ENCODE measurements at places on chromosomes 2 and 18.

DNA sequence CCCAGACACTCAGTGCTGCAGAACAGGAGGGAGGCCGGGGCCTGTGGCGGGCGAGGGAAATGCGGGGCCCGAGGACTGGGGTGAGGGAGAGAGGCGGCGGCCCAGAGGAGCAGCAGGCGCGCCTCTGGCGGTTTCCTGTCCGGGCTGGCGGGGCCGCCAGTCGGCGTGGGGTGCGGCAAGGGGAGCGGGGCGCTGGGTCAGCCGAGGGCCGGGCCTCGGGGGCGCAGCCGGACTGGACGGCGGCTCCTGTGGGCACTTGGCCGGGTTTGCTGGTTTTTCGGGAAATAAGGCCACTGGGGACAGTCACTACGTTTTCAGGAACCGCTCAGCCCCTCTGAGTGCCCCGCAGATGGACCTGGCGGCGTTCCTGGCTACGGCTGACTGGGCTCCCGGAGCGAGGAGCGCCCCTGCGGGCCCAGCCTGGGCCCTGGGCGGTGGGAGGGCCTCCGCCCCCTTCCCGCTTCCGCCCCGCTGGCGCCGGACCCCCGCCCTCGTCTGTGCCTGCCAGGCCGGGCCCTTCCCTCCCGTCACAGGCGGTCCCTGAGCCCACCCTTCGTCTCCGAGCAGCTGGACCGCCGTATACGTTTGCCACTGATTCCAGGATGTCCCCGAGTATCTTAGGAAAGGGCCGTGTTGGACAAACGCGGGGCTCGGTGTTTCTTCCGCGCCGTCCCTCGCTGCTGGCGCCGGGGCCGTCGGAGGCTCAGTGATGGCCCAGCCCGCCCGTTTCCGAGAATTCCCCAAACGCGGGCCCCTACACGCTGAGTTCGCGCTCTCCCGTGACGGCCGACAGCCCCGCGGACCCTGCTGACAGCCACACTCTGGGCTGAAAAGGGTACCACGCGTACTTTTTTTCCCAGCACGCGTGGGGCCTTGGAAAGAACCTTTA is 84.6 kb downstream of the FAM210A start:
- peak; percentile 23 for DNase-seq

GRCh38 chr2:37061013-37061711 is 23.0 kb downstream of the HEATR5B start:
- DNase-seq: no peak

DNA sequence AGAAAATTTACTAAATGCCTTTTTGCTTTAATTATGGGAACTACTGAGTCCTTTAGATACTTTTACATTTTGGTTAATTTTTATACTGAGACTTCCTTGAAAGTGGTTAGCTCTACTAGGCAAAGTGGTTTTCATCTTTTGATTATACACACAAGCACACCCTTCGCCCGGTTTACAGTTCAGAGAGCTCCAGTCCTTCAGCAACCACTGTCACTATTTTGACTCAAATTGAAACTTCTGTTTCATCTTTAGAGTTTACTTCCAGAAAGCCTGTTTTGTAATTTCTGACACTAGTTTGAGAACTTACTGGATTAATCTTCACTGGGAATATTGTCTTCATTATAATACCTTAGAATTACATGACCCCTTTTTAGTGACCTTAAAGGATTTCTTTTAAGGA is 140.3 kb upstream of the FOSL2 start:
- no peak for DNase-seq

GRCh38 chr2:35468245-35468644 is 887.3 kb upstream of the CRIM1 start:
- DNase-seq: no peak

DNA sequence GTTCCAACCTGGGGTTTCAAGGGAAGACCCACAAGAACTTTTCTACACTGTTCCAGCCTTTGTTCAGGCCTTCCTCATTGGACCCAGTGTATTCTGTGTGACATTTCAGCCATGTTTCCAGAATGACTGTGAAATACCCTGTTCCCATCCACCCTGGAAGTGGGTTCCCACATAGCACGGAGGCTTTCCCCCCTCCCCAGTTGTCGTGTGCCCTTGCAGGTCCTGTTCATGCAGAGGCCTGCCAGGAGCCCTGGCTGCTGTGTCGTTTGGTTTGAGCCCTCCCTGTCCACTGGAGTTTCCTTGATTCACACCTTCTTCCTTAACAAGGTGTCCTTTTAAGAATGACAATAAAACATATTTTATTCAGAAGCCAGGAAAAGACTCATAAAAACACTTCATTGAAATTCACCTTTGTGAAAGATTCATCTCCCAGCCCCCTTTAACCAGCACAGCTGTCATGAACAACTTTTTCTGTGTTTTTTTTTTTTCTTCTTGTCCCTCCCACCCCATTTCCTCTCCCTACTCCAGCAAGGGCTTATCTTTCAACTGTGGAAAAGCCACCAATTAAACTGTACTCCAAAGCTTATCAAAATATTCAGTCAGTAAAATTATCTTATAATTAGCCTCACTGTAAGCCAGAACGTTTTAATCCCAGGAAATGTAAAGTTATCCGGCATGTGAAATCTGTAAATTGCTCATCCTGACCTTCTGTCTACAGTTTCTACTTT is 106.4 kb downstream of the ACOXL start:
- no peak for DNase-seq

- DNase-seq: no peak
Observed at GRCh38 chr18:79361766-79362522, 33.8 kb upstream of the NFATC1 start.

GRCh38 chr2:241001413-241002274 is 3.2 kb downstream of the SNED1 start:
- DNase-seq: no peak

DNA sequence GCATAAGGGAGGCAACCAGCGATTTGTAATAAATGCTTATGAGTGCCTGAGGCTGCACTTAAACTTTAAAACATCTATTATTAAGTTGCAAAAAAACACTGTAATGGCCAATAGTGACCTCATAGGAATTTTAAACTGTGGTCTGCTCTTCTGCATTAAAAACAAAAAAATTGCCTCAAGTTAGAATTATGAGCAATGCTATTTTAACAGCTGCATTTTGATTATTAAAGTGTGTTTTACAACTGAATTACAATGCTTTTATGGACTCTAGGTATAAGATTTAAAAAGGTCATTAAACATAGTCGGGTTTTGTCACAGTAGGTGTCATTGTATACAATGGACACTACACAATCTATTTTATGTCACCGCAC is 528.7 kb upstream of the FANCL start:
- no peak for DNase-seq

GRCh38 chr2:172299741-172300140 is 127.6 kb upstream of the ITGA6 start:
- DNase-seq: no peak

- no peak for DNase-seq
Observed at GRCh38 chr2:85504778-85505261, 34.1 kb upstream of the MAT2A start.

DNA sequence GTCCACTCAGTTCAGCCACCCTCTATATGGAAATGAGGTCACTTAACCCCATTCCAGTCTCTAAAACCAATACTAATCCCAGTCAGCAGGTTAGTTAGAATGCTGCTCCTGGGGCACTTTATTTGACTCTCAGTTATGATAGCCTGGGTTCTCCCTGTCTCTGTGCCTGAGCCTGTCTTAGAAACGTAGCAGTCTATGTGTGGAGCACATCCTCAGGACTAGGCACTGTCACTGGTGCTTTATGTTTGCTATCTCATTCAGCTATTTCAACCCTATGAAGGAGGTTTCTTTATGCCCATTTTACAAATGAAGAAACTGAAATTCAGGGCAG is 152.5 kb upstream of the PKDCC start:
- DNase-seq: no peak

- DNase-seq: no peak
Observed at GRCh38 chr2:31347319-31347718, 67.2 kb downstream of the XDH start.

GRCh38 chr2:85797263-85797660 is 43.5 kb downstream of the ATOH8 start:
- no peak for DNase-seq

- DNase-seq: no peak
Observed at GRCh38 chr18:70246061-70246466, 40.6 kb upstream of the RTTN start.

DNA sequence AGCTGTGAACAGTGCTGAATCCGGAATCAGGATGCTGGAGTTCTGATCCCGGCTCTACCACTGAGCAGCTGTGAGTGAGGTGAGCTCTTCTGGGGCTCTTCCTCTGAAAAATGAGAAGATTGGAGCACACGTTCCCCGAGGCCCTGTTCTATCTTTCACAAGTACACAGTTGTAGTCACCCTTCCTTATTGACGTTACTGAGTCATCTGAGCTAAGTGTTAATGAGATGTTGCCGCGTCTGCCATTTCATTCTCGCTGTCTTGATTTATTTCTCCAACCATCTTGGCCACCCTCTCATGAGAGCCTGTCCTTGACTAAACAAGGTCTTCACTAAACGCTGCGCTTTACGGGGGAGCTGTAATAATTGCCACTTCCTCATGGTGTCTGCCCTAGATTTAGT is 31.9 kb upstream of the EFR3B start:
- no peak for DNase-seq

DNA sequence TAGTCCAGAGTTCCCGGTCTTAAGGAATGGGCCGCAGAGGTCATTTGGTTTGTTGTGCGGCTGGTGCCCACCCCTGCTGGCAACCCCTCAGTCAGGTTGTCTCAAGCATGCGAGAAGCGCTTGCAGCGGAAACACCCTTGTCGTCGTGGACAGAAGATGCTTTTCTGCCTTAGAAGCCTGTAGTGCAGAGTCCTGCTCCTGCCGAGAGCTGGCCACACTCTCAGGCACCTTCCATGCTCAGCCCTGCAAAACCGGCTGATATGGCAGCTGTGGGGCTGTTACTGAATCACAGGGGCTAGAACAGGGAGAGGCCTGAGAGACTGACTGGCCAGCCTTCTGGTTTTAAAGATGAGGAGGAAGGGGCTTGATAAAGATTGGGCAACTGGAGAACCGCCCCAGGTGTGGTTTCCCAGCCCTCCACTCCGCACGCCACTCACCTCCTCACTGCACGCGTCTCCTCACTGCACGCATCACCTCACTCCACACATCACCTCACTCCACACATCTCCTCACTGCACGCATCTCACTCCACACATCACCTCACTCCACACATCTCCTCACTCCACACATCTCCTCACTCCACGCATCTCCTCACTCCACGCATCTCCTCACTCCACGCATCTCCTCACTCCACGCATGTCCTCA is 103.6 kb downstream of the USP40 start:
- no peak for DNase-seq

GRCh38 chr2:205463466-205464025 is 218.8 kb upstream of the NRP2 start:
- no peak for DNase-seq

DNA sequence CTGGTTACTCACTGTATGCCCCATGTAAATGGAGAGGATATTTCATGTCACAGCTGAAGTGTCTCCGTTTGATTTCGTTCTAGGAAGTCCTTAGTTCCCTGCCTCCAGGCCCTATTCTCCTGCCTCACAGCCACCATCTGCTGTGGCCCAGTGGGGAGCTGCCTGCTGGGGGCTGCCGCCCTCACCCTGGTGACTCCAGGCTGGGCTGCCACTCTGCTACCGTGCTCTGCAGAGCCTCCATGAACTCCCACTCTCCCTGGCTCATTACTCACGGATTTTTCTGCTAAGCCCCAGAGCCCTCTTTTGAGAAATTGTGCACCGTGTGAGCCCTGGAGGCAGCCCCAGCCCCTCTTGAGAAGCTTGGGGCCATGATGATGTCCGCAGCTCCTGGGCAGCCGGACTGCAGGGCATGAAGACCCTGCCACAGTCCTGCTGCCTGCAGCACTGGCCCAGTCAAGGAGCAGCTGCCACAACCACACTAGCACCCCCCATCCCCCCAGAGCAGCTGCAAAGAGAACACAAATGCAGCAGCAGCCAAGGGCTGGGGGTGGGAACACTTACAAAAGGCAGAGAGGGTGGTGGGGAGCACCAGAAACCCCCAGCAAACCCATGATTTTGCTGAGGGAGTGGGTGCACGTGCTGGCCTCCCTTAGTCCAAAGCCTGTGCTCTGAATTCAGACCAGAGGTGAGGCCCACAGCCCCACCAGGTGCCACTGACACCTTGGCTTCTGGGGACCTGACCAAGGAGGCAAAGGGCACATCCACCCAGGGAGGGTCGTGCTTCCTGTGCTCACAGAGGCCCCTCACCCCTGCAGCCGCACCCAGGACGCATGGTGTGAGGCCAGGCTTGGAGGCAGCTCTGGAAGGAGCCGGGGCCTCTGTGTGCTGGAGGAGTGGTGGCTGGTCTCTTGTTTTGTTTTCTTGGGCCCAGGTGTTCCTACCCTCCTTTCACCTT is 270.2 kb upstream of the RAB6C start:
- no peak for DNase-seq

GRCh38 chr2:118539290-118539689 is 308.2 kb downstream of the EN1 start:
- no peak for DNase-seq

- DNase-seq: peak; percentile 34
Observed at GRCh38 chr2:211157856-211158463, 601.6 kb downstream of the CPS1 start.

DNA sequence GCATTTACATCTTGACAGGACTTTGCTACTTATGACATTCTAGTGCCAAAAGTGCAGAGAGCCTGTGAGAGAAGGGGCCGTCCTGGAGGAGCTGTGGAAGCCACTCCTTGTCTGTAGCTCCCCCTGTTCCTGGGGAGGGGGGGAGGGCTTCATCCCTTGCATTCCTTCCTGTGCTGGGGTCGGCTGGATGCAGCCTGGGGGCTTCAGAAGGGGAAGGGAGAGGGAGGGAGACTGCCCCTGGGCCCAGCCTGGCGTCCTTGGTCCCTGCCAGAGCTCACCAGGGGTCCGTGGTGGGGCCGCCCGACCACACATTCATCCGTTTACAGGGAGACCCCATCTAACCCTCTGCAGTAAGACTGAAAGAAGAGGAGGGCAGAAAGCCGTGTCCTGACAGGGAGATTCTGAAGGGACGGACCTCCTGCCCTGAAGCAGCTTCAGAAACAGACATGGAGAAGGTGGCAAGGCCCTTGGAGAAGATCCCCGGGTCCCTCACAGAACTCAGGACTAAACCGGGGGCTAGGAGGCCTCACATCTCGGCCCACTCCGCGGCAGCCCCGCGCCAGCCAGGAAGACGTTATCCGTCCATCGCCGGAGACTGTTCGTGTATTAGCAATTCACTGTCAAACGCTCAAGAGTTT is 258.3 kb upstream of the SALL3 start:
- no peak for DNase-seq

DNA sequence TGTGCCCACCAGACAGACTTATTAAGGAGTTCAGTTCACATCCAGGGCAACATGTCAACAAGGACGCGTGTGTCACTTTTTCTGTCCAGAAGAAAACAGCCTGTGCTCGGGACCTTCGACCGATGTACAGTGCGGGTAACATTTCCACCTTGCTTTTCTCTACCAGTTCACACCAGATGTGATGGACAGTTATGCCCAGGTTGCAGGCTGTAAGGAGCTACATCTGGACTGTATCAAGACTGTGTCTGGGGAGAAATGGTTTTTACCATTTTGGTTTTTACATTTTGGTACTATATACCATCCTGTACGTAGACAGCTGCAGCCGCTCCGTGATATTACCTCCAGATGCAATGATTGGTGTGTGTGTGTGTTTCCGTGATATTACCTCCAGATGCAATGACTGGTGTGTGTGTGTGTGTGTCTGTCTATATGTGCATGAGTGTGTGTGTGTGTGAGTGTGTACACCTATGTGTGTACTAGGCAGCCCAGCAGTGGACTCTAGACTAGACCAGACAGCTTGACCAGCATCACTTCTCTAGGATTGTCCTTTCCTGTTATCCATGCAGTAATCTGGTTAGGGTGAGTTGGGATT is 118.0 kb downstream of the COL6A3 start:
- DNase-seq: no peak

- DNase-seq: no peak
Observed at GRCh38 chr2:142834021-142834420, 43.4 kb upstream of the KYNU start.
